ENCODE measurements at places on chromosomes 16 and 17.

GRCh38 chr17:44309472-44309871, 1.1 kb downstream of the RUNDC3A start:
- no peak for DNase-seq

GRCh38 chr16:8921347-8921984, 39.3 kb downstream of the LITAFD start:
- no peak for DNase-seq

DNA sequence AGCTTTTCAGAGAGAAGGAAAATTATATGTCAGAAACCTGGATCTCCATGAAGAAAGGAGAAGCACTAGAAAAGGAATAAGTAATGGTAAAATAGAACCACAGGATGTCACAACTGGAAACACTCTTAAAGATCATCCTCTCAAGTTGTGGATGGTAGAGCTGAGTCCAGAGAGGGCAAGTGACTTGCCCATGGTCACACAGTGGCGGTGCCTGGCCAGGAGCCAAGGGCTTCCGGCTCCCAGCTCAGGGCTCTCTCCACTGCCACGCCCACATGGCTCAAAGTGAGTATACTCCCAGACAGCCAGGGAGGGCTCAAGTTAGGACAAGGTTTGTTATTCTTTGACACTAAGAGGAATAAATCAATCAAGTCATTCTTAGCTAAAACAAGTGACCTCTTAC, 159.8 kb downstream of the COPRS start:
- no peak for DNase-seq

GRCh38 chr16:72051818-72052217, 2.5 kb upstream of the HP start:
- DNase-seq, result no peak

DNA sequence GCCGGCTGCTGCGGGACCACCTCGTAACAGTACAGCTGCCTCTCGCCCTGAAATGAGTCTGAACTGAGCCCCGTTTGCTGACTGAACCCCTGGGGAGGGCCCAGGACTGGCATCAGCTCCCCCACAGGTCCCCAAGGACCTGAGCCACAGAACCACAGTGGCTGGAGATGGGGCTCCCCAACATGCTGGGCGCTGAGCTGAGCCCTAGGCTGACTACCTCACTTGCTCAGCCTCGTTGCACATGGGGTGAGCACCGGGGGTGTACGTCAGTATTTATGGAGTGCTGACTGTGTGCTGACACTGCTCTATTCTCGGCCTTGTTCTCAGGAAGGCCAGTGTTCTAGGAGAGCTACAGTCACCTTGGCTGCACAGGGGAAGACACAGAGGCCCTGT, 6.6 kb upstream of the VASN start:
- DNase-seq, result no peak

DNA sequence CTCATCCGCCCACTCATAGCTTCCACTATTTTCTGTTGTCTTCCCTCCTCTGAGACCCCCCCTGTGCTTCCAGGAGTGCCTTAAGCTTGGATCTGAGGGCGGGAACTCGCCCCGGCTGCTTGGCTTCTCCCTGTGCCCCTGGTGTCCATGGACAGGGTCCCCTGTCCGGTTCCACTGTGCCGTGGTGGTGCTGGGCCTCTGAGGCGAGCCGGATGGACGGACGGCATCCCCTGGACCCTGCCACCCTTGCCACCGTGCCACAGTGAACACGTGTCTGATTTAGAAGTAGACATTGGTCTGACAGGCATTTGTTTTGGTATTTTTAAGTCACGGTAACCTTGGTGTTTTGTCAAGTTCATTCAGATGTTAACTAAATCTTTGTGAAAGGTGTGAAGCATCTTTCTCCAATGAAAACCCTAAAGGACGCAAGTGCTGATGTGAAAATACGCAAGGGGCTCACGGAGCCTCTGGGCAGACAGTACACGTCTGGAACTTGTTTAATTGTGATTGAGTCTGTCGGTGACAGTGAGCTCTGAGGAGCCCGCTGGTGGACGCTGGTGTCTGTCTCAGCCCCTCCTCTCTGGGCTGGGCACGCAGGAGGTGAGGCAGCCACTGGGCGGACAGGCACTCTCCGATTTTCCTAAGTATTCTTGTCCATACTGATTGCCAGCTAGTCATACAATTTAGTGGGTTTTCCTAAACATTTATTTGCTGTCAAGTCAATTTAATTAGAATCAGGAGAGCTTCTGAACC, 26.3 kb downstream of the ZNF750 start:
- no peak for DNase-seq

DNA sequence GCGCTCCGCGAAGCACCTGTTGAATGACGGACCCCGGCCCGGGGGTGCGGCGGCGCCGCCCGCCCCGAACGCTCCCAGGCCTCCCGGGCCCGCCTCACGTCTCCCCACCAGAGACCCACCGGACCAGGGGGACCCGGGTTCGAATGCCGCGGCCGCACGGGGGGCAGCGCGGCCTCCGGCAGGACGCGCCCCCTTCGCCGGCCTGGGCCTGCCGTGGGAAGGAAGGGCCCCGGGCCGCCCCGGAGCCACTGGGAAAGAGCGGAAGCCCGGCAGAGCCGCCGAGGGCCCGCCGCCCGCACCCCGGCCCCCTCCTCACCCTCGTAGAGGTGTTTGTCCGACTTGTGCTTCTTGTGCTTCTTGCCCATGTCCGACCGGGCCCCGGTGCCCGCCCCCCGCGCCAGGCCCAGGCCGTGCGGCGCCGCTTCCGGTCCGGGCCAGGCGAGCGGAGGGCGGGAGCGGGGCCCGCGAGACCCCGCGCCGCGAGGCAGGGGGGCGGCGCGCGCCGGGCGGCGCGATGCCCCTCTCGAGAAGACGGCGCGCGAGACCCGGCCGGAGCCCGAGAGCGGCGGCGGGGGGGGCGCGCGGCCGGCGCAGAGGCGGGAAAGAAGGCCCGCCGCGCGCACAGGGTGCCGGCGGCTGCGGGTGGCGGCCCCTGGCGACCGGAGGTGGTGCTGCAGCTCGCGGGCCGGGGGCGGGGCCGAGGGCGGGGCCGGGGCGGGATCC, at the start of gene BRD7:
TSS of gene BRD7 (minus strand) at position 579 of the 723 bp plus-strand sequence. CDS start at position 365, 214 bp downstream.
- DNase-seq, result peak; percentile 85

DNA sequence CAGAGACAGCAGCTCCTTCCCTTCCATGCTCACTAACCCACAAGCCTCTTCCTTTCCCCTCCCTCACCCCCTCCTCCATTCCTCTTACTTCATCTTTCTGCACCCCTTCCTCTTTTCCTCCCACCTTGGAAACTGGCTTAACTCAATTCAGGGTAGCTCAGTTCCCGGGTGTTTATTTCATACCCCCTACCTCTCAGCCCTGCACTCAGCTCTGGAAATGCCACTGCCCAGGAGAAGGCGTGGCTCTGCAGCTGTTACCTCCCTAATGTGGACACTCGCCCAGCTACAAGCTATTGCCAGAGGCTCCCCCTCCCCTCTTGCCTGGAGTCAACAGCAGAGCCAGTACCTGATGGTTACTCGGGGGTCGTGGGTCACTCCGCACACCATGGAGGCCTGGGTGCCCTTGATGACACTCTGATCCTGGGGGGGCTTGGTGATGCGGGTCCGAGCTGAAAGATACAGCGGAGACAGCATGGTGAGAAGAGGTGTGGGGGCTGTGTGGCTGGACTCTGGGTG, 118.4 kb upstream of the CDC42EP4 start:
- no peak for DNase-seq

DNA sequence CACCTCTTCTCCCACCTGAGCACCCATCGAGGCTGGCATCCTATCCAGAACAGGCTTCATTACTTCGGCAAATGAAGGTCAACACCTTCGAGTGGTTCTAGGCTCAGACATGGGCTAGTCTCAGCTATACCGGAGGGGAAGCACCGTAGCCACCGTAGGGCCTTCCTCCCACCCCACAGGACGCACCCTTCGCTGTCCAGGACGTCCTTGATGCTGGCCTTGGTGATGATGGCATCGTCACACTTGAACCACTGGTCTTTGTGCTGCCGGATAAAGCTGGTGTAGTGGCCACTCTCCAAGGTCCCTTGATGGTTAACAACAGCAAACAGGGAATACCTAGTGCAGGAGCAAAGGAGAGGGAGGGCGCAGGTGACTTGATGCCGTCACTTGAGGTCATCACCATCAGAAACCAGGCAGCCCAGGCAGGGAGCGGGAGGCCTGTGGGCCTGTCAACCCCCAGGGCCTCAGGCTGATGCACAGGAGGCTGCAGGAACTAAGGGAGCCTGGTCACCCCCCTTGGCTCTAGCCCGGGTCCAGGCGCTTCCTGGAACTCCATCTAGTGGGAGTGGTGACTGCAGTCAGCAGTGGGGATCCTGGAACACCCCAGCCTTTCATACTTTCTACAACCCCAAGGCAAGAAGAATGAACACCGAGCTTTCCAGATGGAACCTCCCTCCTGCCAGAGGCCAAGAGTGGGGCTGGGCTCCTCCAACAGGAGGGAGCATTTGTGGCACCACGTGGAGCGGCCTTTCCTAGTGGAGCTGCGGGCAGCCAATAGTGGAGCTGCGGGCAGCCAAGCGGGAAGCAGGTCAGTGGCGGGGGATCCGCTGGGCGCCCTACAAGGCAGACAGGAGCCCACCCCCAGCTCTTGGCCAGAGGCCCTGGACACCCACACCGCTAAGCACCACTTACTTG, 38.5 kb downstream of the USP22 start:
- DNase-seq, result no peak

GRCh38 chr17:17280613-17281549, at the start of gene COPS3:
Gene COPS3, minus strand, starts transcription at chr17:17281246. Its CDS starts 60 bp downstream, at chr17:17281186.
- DNase-seq, result peak; percentile 99

- DNase-seq, result no peak
These were observed 85.4 kb downstream of the TBC1D16 start for GRCh38 chr17:79950306-79950705.

GRCh38 chr16:1461146-1461545, 13.7 kb downstream of the CLCN7 start:
- DNase-seq, result no peak

DNA sequence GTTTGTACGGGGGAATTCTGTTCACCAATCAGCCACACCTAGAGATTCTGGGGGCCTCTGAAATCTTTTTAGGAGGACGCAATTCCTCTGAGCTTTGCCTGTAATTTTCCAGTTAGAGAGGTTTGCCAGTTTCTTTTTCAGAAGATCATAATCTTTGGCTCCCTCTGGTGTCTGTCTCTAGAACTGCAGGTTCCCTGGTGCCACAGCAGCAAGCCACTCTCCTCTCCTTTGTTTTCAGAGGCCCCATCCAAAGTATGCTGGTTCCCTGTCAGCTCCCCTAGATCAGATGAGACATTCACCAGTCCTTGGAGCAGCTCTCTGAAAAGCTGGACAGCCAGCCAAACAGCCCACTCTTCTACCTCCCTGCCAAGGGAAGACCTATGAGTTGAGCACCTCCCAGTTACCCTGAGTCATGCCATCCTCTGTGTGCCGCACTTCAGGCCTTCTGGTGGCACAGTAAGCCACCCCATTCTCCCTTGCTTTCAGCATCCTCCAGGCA, 36.1 kb downstream of the RNF112 start:
- DNase-seq, result peak; percentile 97

GRCh38 chr16:84315422-84315821, 20.7 kb downstream of the WFDC1 start:
- no peak for DNase-seq

DNA sequence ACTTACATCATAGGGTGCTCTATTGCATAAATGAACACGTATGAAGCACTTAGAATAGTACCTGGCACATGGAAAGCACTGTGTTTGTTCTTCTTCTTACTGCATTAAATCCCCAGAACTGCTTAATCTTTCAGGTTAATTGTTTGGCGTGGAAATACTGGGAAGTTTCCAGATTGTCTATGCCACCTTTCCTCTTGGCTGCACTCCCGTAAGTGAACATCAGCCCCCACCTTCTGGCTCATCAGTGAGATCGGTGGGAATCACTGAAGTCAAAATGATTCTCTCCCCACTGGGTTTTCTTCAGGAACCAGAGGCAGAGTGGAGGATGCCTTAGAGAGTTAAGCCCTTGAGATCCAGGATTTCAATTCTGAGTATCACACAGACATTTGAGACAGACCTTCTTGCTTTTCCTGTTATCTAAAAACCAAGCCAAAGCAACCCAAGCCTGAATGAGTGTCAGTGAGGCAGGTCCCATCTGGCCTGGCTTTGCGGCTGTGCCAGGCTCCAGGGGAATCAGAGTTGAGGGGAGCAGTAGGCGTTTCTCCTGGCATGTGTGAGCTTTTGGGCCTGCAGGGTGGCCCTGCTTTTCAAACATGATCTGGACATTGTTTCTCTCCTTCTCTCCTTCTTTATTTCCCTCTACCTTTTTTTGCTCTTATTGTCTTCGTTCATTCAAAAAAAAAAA, 59.1 kb downstream of the OTOA start:
- no peak for DNase-seq

DNA sequence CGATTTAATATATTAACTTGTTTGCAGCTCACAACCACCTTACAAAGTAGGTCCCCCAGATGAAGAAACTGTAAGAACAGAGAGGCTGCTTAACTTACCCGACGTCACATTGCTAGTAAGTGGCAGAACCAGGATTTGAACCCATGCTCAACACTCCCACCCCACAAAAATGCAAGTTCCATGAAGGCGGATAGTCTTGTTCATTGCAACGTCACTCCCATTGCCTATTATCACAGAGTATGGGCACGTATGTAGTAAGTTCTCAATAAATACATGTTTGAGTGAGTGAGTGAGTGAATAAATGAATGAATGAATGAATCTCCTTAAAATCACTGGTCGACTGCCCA, 1.1 kb downstream of the USP31 start:
- DNase-seq, result no peak

GRCh38 chr17:1645207-1646171, at the start of gene SCARF1:
Gene SCARF1, minus strand, starts transcription at chr17:1645732. Its CDS starts 35 bp downstream, at chr17:1645697.
- DNase-seq, result no peak

GRCh38 chr16:79776243-79776847, 175.8 kb upstream of the MAF start:
- DNase-seq, result peak; percentile 65

- no peak for DNase-seq
These were observed 17.3 kb downstream of the TBX4 start for GRCh38 chr17:61469474-61469873.

GRCh38 chr17:73420897-73421296, 109.1 kb upstream of the CDC42EP4 start:
- no peak for DNase-seq

- DNase-seq, result no peak
These were observed 82.9 kb downstream of the ZNF778 start for GRCh38 chr16:89300311-89300975.

DNA sequence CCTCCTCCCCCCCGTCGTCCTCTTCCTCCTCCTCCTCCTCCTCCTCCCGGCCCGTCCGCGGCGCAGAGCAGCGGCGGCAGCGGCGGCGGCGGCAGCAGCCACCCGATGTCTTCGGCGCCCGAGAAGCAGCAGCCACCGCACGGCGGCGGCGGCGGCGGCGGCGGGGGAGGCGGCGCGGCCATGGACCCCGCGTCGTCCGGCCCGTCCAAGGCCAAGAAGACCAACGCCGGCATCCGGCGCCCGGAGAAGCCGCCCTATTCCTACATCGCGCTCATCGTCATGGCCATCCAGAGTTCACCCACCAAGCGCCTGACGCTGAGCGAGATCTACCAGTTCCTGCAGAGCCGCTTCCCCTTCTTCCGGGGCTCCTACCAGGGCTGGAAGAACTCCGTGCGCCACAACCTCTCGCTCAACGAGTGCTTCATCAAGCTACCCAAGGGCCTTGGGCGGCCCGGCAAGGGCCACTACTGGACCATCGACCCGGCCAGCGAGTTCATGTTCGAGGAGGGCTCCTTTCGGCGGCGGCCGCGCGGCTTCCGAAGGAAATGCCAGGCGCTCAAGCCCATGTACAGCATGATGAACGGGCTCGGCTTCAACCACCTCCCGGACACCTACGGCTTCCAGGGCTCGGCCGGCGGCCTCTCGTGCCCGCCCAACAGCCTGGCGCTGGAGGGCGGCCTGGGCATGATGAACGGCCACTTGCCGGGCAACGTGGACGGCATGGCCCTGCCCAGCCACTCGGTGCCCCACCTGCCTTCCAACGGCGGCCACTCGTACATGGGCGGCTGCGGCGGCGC, at the start of gene FOXF1:
TSS of gene FOXF1 (plus strand) at position 63 of the 797 bp plus-strand sequence. CDS start at position 106, 43 bp downstream.
- peak; percentile 79 for DNase-seq

GRCh38 chr17:31054761-31055160, 40.0 kb upstream of the NF1 start:
- no peak for DNase-seq
